Retina (tissue), 1 donor: ENCODE measurements at places on chromosomes 6 and 20.

DNA sequence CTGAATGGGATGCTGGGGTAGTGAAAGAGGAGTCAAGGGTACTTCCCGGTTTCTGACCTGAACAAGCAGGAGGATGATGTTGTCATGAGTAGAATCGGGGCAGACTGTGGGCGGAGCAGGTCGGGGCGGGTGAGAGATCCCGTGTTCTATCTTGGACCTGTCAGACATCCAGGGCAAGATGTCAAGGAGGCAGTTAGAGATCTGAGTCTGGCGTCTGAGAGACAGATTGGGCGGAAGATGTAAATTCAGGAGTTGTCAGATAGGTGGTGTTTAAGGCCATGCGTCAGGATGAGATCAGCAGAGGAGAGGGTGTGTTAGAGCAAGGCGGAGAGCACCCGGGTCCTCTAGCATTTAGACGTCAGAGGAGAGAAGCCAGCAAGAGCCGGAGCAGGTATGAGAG, 115.5 kb downstream of the DLGAP4 start:
- DNase-seq = no peak

GRCh38 chr20:11249683-11250082, 575.9 kb upstream of the JAG1 start:
- no peak for DNase-seq

GRCh38 chr6:88248709-88249321, 82.7 kb upstream of the CNR1 start:
- no peak for DNase-seq

GRCh38 chr20:16428112-16428511, 145.1 kb downstream of the KIF16B start:
- DNase-seq = no peak

DNA sequence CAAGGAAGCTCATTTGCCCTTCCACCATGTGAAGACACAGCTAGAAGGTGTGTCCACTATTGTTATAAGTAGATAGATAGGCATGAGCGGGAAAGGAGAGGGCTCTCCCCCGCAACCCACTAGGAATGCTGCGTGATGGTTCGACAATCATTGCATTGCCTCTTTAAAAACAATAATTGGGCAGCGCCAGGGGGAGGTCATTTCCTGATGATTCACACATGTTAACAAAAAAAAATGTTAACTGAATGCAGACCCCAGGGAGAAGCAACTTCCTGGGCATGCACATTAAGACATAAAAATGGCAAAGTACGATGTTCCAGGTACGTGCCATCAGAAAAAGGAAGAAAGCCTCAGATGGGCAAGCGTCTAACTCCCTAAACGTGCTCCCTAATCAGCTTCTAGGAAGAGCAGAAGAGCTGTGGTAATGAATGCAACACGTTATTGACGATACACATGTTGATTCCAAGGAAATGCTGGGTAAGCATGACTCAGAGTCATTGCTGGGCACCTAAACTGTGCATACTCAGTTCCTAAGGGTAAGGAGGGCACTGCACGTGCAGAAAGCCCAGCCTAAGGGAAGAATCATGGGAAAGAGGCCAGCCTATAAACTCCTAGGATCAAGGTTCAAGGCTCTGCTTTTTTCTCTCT, 113.7 kb downstream of the FAM217A start:
- no peak for DNase-seq

- DNase-seq = no peak
These were observed 170.1 kb upstream of the ZFP64 start for GRCh38 chr20:52361650-52362049.

DNA sequence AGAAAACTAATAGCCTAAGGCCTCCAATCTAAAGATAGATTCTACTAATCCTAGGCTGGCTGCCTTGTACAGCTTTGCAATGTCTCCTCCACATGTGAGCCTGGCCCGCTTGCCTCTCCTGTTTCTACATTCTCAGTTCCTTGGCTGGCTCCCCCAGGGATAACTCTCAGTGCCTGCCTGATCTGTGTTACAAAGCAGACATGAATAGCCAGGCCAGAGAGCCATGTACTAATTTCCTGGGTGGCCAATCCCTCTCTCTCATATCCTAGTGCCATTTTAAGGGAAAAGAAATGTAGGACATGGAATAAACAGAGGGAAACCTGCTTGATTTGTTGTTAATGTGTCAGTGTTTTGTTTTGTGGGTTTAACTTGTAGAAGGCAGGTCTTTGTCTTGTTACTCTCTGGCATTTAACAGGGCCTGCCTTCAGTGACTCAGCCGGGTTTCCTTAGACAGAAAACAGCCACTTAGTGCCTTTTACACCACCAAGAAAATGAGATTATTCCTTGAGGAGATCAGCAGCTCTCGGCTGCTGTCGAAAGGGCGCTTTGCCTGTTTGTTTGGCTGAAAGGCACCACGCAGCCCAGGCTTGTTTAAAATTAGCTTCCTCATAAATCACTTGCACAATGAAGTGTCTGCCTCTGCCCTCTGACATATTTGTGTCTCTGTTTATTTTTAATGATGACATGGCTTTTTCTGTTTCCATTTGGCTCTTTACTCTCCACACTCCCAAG, 702.7 kb downstream of the MAFB start:
- DNase-seq = peak; percentile 50

DNA sequence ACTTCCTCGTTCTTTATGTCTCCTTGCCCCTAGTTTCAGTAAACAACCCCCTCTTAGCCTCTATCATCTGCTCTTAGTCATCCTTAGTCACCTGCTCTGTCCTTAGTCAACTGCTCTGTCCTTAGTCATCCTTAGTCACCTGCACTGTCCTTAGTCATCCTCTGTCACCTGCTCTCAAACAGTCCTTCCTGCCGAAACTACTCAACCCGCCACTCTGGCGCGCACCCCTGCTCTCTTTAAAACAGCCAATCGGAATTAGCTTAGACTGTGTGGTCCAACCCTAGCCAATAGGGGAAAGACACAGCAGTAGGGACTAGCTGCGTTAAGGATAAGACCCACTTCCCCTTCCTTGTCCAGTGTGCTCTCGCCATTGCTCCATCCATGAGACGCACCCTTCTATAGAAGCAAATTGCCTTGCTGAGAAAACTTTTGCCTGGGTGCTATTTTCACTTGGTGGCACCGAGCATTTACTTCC, 73.9 kb downstream of the BACH2 start:
- no peak for DNase-seq

DNA sequence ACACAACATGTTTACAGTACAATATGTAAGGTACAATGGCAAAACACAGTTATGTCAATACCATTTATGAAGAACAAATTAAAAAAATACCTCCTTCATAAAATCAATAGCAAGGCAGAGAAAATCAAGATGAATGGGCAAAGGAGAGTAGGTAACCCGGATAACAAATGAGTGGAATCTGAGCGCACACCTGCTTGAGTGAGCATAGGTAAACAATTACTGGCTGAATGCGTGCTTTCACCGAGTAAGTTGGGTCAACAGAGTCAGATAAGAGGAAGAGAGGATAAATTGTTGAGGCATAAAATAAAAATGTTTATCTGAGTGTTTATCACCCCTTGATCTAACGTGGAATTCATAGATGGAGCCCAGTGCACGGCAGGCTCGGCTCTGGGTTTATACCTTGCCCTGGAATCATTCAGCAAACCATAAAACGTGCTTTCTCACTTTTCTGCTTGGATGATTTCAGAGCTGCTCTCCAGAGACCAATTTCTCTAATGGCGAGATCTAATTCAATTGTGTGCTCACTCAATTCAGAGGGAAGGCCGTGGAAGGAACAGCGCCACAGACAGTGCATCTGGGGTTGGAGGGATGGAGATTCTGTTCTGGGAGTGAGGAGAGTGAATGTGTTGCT, 224.8 kb upstream of the MAP3K7 start:
- peak; percentile 63 for DNase-seq

GRCh38 chr6:22747571-22747970, 178.2 kb downstream of the HDGFL1 start:
- no peak for DNase-seq

DNA sequence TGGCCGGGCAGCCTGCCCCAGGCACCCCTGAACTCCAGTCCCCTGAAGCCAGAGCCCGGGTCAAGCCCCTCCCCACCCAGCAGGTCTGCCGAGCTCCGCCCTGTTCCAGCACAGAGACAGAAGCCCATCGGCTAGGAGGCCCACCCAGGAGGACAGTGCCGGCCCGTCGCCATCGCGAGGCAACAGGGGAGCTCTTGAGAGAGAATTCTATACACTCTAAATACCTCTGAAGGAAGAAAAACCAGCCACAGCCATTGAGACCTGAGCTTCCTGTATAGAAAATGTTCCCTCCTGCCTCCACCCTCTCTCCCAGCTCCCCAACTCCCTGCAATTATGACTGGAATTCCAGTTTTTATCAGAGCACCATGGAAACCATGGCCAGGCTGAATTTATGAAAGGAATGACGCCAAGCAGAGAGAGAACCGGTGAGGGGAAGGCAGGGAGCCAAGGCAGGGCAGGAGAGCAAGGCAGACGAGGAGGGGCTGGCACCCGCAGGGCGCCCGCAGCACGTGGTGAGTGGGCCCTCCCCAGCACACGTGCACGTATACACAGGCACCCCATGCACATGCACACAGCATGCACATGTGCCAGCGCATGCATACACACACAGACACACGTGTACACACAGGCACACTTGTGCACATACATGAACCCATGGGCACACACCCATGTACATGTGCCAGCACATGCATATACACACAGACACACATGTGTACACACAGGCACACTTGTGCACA, 27.6 kb upstream of the MRGBP start:
- DNase-seq = peak; percentile 70

- DNase-seq = peak; percentile 30
These were observed 73.5 kb downstream of the PREX1 start for GRCh38 chr20:48754292-48754691.

DNA sequence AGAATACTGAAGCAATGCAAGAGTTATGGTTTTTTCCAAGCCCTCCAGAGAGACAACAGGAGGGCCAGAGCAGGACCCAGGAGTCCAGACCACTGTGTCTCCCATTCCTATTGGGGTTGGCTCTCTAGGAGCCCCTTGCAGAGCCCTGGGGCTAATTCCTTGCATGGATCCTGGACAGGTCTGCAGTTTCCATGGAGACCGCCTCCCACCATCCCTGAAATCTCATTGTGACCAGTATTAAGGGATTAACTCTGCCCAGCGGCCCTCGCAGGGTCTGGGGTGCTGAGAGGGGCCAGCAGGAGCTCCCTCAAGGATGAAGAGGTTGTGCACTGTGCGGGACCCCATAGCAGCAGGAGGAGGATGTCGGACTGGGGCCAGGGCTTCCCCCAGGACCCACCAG, 34.8 kb downstream of the HNF4A start:
- no peak for DNase-seq

DNA sequence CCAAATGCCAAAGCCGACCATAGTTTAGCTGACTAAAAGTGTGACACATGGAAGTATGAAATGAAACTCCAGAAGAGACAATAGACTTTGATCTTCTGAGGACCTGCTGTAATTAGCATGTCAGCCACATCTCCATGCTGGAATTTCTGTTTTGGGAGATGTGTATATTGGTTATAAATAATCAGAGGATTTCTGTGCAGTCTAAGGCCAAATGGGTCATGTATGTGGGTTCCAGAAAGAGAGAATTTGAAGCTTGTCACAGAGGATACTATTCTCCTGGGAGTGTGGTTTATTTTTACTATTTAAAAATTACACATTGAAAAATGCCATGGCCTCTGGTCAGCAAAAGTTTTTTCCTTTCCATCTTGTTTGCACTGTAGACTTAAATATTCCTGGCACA, 405.5 kb upstream of the PLCB4 start:
- DNase-seq = no peak

DNA sequence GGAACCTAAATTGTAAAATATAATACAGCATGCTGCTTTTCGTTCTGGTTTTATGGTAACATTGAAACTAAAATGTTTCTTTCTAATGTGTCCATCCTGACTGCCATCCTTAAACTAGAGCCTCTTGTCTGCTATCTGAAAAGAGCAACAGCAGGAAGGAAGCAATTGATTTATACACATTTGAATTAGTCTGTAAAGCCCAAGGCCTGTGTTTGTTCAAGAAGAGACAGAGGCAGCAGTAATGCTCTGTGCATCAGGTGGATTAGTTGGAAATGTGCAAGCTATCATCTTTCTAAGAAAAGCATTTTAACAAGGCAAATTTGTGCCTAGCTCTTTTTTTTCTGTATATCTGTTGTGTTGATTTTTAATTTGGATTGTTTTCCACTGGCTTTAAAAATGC, 128.6 kb downstream of the SCAF8 start:
- DNase-seq = no peak

DNA sequence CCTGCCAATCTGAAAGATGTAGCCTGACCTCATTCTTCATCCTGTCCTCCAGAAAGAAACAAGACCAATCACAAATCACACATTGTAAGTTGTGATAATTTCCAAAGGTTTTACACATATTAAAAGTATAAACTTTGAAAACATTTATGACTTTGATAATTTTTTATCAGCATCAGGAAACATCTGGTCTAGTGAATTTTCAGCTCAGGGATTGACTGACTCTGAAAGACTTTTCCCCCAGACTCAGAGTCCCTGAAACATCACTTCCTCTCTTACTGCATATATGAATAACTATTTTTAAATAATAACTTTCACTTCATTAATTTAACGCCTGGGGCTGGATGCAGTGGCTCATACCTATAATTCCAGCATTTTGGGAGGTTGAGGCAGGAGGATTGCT, 48.5 kb upstream of the SSTR4 start:
- no peak for DNase-seq
